ENCODE measurements at places on chromosomes 16 and 17.

DNA sequence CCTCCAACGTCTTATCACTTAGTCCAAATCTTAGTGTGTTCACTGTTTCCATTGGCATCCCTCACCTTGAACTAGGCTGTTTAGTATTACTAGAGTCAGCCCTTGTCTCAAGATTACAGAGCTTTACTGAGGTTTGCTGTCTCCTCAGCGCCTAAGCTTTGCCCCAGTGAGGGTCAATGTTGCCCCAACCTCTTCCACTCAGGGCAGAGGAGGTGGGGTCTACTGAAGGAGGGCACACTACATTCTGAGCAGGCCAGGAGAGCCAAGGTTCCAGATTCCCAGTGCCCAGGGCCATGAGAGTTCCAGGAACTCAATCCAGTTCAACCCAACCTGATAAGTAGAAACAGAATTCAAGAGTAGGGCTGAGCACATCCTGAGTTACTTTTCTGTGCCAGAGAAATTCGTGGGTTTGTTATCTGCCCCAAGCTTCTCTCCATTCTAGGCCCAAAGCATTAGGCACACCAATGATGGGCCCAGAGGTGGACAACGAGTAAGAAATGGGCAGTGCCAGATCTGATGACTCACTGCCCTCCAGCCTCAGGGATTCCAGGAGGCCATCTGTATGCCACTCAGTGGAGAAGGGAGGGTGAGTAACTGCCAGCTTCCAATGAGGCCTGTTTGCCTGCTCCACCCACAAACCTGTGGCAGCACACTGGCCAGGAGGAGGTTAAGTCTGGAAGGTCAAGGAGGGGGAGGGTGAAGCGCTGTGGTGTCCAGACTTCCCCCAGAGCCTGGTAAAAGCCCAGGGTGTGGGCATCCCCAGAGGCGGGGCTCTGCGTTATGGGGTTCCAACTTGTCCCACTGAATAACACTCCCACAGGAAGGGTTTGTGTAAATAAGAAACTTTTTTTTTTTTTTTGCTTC lies 8.2 kb downstream of the TUBG2 start:
- DNase-seq: no peak

GRCh38 chr17:38451030-38451839 lies 23.0 kb downstream of the ARHGAP23 start:
- DNase-seq: no peak

DNA sequence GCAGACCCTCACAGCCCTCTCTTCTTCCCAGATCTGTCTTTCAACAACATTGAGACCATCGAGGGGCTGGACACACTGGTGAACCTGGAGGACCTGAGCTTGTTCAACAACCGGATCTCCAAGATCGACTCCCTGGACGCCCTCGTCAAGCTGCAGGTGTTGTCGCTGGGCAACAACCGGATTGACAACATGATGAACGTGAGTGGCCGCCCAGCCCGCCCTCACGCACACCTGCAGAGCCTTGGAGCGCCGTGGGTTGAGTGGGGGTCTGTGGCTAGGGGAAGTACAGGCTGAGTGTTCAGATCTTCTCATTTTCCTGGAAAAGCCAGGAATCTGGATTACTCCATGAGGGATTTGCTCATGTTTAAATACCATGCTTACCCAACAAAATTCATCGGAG lies 15.2 kb downstream of the DRC3 start:
- no peak for DNase-seq

- DNase-seq: peak; percentile 48
Observed at GRCh38 chr16:89330177-89330856, 112.8 kb downstream of the ZNF778 start.

DNA sequence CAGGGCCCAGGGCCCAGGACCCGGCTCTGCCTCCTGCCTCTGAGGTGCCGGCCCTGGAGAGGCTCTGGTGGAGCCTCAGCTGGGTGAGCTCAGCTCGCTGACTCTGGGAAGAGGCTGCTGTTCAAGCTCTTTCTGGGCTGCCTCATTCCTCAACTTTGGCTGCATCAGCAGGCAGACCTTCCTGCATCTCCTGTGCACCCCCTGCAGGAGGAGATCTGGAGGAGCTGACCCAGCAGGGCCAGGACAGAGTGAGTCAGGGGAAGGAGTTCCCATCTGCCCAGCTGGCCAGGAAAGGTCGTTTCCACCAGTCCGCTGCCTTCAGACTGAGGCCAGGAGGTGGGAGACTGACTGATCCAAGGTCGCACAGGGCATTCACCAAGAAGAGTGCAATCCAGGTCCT lies 10.7 kb downstream of the CRHR1 start:
- no peak for DNase-seq

- DNase-seq: no peak
Observed at GRCh38 chr17:7809086-7809790, 24.8 kb upstream of the KDM6B start.

- peak; percentile 37 for DNase-seq
Observed at GRCh38 chr16:71894229-71894920, 956 bp upstream of the IST1 start.

GRCh38 chr17:44079877-44080821 lies 9.6 kb downstream of the G6PC3 start:
- DNase-seq: no peak

DNA sequence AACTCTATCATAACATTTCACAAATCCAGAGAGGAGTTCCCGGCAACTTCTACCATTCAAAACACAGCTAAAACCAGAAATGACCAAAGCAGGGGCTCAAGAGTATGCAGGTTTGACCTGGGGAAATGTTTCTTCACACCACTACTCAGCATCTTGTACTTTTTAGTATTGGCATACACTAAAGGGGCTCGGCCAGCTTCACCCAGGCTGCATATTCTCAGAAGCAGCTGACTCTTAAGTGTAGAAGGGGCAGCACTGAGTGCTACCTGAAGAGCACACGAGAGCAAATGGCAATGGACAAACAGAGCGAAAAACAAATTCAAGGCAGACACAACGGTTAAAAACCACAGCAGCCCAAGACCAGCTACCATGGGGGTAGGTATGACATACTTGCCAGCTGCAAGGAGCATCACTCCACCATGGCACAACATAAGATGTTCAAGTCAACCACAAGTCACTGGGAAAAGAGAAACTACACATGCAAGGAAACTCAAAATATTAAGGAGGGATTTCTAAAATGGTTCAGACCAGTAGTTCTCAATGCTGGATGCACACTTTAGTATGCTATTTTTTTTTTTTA lies 34.4 kb downstream of the N4BP1 start:
- DNase-seq: no peak

GRCh38 chr17:75909812-75910274 lies 5.2 kb upstream of the MRPL38 start:
- no peak for DNase-seq

- no peak for DNase-seq
Observed at GRCh38 chr16:35510701-35511100, 2051.3 kb downstream of the TP53TG3F start.

- no peak for DNase-seq
Observed at GRCh38 chr16:10009684-10010083, 172.5 kb downstream of the GRIN2A start.

- peak; percentile 62 for DNase-seq
Observed at GRCh38 chr16:88681709-88682451, 4.4 kb downstream of the SNAI3 start.

DNA sequence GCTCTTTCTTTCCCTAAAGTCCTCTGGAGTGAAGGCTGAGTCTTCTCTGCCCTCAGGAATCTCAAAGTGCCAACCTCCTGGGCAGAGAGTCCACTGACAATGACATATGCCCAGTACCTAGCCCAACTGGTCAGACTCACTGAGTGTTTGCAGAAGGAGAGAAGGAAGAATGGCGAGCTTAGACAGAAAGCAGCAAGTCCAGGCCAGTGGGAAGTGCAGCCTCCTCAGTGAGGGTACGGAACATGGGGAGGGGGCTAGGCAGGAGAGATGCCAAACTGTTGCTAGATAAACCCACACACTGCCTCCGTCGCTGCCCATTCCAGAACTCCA lies 678 bp downstream of the EXOC7 start:
- no peak for DNase-seq

Measured in naive thymus-derived CD4-positive, alpha-beta T cell (primary cell).